Activated CD4-positive, alpha-beta T cell treated with anti-CD3 and anti-CD28 coated beads, Interleukin-2, amount 50 U/mL, for 24 hours (primary cell): ENCODE measurements at places on chromosomes 3 and 15.

DNA sequence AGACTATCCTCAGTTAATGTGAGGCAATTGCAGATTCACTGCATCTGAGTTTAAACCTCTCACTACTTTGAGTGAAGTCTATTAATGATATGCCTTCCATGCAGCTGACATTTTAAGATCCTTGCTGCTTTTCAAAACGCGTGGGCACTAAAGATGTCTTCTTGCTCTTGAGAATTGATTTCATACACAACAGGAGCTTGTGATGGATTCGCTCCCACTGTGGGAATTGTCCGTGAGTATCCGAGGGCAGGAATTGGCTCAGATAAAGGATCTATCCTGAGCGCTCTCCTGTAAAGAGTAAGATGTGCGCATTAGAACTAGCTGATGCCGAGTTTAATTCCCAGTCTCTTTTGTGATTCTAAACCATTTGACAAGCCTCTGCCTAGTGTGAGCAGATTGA, 167.9 kb downstream of the ROBO2 start:
- DNase-seq: no peak

DNA sequence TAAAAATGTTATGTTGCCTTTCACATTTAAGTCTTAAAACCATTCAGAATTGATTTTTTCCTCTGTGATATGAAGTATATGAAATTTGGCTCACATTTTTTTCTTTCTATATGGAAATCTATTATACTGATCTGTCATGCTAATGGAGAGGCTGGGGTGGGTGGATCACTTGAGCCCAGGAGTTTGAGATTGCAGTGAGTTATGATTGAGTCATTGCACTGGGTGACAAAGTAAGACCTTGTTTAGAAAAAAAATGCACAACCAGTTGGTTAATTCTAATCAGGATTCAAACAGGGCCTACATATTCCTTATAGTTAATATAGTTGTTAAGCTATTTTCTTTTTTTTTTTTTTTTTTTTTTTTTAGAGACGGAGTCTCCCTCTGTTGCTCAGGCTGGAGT, 230.5 kb downstream of the MFSD1 start:
- no peak for DNase-seq

- DNase-seq: no peak
Observed at GRCh38 chr15:95875121-95875643, 455.3 kb upstream of the NR2F2 start.

DNA sequence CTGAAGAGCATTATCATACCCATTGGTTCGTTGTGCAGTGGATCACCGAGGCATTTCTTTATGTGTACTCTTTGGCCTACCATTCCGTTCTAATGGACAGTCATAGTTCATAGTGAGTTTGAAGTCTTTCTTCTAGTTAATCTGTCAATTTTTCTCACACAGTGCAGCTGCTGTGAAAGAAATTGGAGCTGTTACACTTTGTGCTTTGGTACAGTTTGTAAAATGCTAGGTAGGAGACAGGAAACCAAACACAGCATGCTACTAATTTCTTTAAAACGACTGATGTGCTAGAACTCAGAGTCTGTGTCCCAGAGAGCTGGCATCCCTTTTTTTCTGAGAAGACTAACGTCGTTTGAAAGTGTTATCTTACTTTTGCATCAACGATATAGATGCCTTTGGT, 218.9 kb downstream of the CNTN4 start:
- DNase-seq: no peak

GRCh38 chr3:55879901-55880331, 392.8 kb upstream of the WNT5A start:
- no peak for DNase-seq
